SHP77 (cell line): ENCODE measurements at places on chromosomes 6 and 20.
A peak's percentile ranks its signal among the peaks of the same experiment; 100 is the strongest.

- peak; percentile 81 for DNase-seq
These were observed 3.5 kb upstream of the SLC44A4 start for GRCh38 chr6:31882344-31882743.

- peak; percentile 84 for DNase-seq
These were observed at the start of gene CLIC1 for GRCh38 chr6:31736021-31736767. CLIC1 (minus strand) TSS chr6:31736530; CDS start chr6:31736300, 230 bp downstream.

DNA sequence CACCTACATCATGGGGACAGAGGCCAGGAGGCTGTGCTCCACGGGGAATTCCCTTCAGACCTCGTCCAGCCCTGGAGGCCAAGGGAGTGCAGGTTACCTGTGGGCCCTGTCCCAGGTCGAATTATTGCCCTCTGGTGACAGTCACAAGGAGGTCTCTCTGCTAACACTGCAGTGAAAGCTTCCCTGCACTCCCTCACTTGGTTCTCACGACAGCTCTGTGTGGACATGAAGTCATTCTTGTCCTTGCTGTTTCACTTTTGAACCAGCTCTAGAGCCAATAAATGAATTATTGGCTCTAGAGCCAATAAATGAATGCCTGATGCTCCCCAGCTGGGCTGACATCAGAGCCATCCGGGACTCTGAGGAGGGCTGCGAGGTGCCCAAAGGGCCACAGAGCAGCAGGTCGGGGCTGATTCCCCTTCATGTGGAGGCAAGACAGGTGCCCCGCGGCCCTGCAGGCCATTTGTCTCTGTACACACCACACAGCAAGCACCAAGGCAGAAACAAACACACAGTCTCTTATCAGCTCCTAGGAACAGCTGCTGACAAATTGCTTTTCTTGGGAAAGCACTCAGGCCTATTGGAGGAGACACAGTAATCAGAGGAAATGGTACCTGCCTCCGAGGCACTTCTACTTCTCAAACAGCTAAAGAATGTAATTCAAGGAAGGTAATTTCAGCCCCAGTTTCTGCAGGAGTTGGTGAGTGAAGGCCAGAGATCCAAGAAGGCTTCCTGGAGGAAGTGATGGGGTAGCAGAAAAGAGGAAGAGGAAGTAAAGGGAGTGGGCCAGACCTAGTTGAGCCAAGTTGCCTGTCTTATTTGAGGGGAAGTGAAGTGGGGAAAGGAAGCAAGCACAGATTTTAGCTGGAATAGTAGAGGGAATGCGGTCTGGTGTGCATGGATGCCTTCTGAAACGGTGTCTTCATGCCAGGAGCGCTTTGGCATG is 27.5 kb upstream of the TBXT start:
- DNase-seq: no peak

DNA sequence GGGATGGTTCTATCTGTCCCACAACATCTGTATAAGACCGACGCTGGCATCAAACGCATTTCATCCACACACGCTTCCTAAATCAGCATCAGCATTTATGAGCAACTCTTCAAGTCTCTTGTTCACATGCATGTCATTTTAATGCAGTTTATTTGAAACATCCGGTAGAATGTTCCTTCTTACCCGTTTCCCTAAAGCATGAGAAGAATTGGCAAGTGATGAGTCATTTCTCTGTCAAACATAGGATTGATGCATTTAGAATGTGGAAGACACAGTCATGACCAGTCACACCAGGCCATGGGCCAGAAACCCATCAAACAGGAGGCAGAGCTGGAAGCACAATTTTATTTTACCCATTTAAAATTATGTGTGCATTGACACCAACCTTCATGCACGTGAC is 122.8 kb downstream of the UST start:
- no peak for DNase-seq

DNA sequence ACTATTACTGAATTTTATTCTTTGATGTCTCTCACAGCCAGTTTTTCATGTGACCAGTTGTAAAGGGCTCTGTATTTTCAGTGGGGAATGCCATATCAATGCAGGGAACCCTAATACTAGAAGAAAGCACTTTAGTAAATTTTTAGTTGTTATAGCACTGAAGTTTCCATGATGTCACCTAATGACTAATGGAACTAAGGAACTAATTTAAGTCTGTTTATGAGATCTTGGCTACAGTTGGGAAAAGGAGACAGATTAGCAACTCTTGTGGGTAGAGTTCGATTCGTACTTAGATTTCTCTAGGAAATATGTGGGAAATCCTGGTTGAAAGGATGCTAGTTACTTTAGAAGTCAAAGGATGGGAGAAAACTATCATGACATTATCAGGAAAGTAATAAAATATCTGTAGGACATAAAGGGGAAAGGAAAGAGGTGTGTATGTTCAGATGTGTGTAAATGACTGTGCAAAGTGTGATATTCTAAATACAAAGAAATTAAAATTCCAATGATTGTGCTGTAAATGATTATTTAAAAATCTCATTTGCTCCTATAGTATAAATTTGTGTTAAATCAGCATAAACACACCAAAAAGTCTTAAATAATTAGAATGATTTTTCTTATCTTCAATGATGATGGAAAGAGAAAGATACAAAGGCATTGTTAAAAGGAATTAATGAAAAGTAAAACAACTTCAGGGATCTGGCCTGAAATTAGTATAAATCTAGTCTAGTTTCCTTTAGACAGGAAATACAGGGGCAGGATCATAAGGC is 103.4 kb downstream of the LRRC1 start:
- DNase-seq: no peak

- DNase-seq: no peak
These were observed 271.9 kb upstream of the MARCKS start for GRCh38 chr6:113585246-113585645.

DNA sequence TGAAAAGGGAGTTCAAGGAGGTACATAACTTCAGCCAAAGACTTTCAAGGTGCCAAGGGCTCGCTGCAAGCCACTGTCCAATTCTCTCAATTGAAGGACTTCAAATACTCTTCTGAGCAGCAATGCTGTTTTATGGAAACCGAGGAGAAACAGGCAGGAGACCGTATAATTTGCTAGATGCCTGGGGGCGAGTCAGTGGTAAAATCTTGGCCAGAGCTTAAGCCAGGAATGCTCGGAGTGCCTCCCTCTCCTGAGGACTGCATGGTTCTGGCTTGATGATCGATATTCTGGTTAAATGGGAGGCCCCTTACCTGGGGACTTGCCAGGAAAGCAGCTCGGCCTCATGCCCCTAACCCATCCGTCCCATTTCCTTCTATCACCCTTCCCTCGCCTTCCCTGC is 35.8 kb upstream of the NOP56 start:
- DNase-seq: no peak

GRCh38 chr6:14573703-14574290 is 456.2 kb downstream of the CD83 start:
- no peak for DNase-seq

DNA sequence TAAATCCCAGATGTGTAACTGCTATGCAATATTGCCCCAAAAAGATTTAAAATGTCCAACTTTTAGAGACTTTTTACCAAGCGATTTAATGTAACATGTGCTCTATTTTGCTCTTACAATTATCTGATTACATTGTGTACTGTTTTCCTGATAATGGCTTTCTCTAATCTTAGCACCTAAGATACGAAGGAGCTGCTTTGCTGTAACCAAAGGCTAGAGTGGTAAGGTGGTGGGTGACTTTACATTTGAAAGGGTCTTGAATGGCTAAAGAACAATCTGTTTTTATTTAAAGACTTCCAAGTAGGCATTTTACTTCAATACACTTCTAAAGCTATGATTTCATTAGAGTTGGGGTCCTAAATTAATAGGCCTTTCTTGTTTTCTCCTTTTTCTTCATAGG is 1201.6 kb upstream of the MAP3K7 start:
- DNase-seq: no peak

GRCh38 chr6:128432394-128432793 is 88.0 kb downstream of the PTPRK start:
- DNase-seq: no peak

DNA sequence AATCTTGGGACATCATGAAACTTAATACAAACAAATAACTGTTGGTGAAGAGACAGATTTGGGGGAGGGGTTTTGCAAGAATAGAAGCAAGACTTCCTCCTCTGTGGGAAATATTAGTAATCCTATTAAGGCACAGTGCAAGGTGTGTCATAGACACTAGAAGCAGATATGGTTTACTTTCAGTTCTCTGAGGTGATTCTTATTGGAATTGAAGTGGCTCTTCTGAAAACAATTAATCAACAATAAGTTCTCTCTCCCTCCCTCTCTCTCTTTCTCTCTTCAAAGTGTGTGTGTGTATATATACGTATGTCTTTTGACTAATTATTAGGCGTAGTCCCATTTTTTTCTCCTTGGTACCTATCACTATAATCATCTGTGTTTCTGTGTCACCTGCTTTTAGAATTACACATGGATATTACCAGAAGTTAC is 99.8 kb downstream of the HIVEP2 start:
- no peak for DNase-seq

- DNase-seq: peak; percentile 33
These were observed 4.1 kb upstream of the BNIP5 start for GRCh38 chr6:36340618-36341454.

DNA sequence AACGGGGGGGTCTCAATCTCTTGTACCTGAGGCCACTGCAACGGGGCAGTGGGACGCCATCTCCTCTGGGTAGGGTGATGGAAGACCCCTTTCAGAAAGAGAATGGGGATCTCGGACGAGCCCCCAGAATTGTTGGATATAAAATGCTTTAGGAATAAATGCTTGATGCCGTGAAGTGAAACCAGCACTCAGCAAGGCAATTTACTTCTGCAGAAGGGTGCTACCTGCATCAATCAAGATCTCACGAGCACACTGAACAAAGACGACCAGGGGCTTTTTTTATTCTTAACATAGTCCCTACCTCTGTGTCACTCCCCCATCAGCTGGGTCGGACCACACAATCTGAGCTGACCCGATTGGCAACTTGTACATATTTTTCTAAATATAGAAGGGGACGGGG is 203.6 kb upstream of the TBX18 start:
- no peak for DNase-seq

- no peak for DNase-seq
These were observed 7.8 kb downstream of the DUSP15 start for GRCh38 chr20:31862506-31862905.

- no peak for DNase-seq
These were observed 6.6 kb downstream of the HTR1B start for GRCh38 chr6:77456531-77457248.

- peak; percentile 94 for DNase-seq
These were observed 4.1 kb downstream of the TTBK1 start for GRCh38 chr6:43247114-43247999.

- peak; percentile 42 for DNase-seq
These were observed 38.7 kb downstream of the UQCC2 start for GRCh38 chr6:33672808-33673207.

DNA sequence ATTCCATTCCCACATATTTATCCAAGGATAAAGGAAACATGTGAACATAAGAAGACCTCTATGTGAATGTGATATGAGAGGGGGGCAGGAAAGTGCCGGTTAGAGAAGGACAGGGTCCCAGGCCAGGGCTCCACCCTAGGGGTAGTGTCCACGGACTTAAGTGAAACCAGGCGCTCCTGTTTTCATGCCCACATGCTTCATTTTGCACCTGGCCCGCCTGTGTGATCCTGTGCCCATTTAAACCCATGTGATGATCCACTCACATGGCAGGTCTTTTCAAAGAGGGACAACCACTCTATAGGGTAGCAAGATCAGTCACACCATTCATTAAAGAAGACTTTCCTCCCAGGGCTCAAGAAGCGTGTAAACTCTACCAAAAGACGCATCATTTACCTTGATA is 865.3 kb upstream of the GJE1 start:
- DNase-seq: peak; percentile 76

DNA sequence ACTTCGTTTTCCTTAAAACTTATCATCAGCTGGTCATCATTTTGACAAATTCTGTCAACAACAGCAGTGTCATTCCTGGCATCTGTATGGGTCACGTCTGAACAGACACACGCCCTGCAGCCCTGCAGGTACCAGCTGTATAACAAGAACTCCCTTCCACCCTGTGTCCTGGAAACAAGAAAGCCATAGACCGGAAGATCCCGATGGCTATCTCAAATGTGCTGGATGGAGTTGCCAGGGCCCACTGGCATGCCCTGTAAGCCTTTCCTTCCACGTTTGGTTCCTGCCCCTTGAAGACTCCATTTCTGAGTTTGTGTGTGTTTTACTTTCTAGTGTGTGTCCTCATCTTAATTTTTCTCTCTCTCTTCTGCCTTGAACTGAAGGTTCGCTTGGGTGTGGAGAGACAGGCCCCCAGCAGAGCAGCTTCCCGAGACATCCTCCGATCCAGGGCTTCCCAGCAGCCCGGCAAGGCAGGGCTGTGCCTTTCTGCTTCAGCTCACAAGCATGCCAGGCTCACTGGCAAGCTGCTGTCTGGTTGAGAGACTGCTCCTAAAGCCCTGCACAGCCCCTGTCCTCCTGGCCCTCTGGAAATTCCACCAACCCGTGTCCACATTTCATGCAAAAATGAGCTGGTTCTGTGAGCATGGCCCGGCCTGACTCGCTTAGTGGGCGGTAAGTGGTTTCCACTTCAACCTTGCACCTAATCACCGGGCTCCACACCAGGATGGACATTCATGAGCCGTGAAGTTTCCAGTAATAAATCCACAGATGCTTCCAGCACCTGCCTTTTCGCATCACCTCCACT is 8.7 kb downstream of the GFRA4 start:
- DNase-seq: peak; percentile 40

DNA sequence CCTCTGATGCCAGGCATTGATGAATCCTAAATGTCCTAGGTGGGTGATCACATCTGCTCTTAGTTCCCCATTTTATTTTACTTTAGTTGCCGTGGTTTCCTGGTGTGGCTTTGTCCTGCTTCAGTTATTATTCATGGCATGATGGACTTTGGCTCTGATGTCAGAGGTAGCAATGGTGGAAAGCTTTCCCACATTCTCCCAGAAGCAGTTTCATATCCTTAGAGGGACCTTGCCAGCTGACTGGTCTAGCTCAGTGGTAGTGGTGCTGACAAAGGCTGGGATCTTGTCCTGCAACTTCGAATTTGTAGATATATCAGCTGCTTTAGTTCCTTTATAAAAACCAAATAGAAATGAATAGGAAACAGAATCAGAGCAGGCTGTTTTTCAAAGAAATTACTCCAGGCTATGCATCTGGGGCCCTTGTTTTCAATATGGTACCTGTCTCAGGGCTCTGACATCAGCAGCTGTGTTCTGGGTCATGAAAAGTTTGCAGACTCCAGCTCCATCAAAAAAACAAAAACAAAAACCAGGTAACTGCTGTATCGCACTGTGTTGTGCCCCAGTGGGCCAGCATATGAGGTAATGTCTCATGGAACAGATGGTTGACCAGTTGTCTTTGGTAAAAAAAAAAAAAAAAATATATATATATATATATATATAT is 133.7 kb downstream of the PLCB4 start:
- no peak for DNase-seq

DNA sequence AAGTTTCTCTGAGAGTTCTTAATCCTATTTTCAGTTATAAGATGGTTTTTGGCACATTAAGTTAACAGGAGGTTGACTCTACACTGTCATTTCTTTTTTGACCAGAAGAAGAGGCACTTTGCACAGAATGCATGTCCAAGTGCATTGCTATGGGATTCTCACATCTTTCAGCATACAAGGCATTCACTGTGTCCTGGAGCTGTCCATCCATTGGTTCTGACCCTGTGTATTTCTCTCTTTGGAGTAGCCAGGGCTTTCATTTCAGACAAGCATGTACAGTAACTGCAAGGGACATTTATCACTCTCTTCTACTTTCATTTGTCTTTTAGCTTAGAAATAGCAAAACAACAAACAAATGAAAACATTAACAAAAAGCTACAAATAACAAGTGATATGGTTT is 275.1 kb upstream of the IMPG1 start:
- DNase-seq: no peak

- DNase-seq: no peak
These were observed 141.3 kb downstream of the TRMT11 start for GRCh38 chr6:126127659-126128058.

GRCh38 chr6:15337582-15337981 is 91.7 kb downstream of the JARID2 start:
- DNase-seq: no peak

- no peak for DNase-seq
These were observed 101.9 kb downstream of the MTHFD1L start for GRCh38 chr6:150967381-150967780.
